ENCODE measurements at places on chromosomes 12 and 14.
A peak's percentile ranks its signal among the peaks of the same experiment; 100 is the strongest.

DNA sequence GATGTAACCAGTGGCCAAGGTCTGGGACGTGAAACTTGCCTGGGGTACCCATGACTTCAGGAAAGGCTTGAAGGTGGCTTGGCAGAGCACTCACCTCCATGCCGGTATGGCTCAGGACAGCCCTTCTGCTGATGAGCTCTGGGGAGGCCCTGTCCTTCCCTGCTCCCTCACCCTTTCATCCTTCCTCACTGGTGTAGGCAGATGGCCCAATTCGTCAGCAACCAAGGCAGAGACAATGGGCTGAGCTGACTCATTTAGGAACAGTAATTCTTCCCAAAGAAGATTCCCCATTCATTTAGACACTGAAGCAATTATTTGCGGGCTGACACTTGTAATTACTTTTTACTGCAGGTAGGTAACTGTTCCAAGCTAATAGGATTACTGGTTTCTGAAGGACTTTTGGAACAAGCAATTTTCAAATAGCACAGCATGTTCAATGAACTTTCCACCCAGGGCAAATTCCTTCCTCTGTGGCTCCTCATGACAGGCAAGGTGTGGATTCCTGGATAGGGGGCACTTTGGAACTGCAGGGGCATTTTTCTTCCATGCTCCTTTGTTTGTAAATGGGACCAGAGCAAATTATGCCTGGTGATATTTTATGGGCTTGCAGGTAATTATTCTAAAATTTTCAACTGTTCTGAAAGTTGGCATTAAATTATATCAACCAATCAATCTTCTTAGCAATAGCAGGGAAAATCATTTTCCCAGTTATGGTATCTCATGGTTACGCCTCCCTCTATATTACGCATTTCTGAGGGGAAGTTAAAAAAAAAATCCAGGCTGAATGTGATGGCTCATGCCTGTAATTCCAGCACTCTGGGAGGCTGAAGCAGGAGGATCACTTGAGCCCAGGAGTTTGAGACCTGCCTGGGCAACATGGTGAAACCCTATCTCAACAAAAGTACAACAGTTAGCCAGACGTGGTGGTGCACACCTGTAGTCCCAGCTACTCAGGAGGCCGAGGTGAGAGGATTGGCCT is 24.1 kb upstream of the NRDE2 start:
- DNase-seq = no peak

DNA sequence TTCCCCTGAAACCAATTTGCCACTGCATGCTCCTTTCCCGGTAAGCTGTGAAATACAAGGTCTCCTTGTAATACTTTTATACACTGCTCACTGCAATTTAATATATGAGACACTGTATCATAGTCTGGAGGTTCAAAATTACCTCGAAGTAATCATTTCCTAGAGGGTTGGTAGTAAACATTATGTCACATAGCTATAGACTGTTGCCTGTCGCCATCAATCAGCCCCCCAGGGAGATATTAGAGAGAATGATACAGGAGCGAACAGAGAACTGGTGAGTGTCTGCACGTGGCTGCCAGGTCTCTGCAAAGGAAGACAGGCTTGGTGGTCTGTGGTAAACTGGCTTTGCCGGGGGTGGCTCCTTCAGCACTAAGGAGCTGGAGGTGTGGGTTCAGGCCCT is 165.5 kb upstream of the WSCD2 start:
- no peak for DNase-seq

- no peak for DNase-seq
These were observed 421.2 kb downstream of the SOX5 start for GRCh38 chr12:23528316-23528715.

GRCh38 chr14:41285186-41285748 is 321.4 kb upstream of the LRFN5 start:
- peak; percentile 4 for DNase-seq
